Choroid plexus epithelial cell (primary cell): ENCODE measurements at places on chromosomes 1 and 21.
A peak's percentile ranks its signal among the peaks of the same experiment; 100 is the strongest.

- peak; percentile 32 for DNase-seq
These were observed 897 bp downstream of the SLC25A24 start for GRCh38 chr1:108199201-108199691.

- DNase-seq = no peak
These were observed 1.5 kb upstream of the S100A14 start for GRCh38 chr1:153617663-153618062.

DNA sequence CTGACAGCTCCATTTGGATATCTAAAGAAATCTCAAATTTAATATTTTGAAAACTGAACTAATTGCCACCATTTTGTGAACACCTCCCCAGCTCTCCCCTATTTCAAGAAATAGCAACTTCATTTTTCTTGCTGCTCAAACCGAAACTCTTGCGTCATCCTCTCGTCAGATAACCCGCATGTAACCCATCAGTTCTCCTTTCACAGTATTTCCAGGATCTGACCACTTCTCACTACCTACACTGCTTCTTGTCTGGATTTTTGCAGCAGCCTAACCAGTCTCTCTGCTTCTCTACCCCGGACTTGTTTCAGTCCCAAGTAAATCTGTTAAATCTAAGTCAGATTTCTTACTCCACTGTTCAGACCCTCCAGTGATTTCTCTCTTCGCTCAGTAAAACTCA is 75.6 kb downstream of the MTR start:
- DNase-seq = no peak

DNA sequence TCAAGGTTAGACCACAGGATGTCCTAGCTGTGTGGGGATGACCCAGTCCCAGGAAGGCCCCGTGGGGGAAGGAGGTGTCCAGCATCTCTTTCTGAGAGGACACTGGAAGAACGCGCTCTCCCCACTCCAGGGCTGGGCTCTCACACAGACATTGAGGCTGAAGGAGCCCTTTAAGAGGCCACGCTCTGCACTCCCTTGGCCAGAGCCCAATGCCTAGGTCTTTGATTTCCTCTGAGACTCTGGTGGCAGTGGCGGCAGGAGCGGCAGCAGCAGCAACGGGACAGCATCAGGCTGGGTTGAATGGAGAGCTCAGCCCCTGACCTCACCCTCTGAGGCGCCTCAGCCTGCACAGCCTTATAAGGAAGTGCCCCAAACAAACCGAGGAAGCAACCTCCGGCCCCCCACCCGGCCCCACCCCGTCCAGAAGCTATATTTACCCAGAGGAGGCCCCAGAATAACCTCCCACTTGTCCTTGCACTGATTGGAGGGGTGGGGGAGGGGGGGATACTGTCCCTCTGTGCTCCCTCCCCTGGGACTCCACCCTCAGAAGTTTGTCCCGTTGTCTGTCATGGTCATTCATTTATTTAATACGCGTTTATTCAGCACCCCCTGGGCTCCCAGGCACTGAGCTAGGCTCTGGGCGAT is 12.3 kb downstream of the NES start:
- DNase-seq = no peak

- peak; percentile 50 for DNase-seq
These were observed 11.6 kb upstream of the POFUT2 start for GRCh38 chr21:45299026-45299863.

- no peak for DNase-seq
These were observed 87.3 kb upstream of the IFFO2 start for GRCh38 chr1:19043579-19044443.

DNA sequence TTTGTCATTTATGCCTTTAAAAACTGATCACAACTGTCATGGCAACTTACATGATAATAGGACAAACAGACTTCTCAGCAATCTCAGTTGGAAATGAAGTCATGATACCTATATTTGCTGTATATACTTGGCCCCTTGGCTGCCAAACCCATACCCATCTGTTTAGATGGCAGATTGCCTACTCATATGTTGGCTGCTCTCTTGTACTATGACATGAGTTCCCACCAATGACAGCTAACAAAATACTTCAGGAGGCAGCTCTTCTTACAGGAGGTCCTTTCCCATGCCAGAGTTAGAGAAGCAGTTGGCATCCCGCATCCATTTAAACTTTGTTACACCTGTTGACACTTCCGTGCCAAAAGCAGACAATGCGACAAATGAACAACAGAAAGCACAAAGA is 603.1 kb upstream of the ADGRL2 start:
- DNase-seq = no peak
